Activated CD8-positive, alpha-beta memory T cell treated with anti-CD3 and anti-CD28 coated beads for 48 hours (primary cell): ENCODE measurements at places on chromosomes 11 and 22.

DNA sequence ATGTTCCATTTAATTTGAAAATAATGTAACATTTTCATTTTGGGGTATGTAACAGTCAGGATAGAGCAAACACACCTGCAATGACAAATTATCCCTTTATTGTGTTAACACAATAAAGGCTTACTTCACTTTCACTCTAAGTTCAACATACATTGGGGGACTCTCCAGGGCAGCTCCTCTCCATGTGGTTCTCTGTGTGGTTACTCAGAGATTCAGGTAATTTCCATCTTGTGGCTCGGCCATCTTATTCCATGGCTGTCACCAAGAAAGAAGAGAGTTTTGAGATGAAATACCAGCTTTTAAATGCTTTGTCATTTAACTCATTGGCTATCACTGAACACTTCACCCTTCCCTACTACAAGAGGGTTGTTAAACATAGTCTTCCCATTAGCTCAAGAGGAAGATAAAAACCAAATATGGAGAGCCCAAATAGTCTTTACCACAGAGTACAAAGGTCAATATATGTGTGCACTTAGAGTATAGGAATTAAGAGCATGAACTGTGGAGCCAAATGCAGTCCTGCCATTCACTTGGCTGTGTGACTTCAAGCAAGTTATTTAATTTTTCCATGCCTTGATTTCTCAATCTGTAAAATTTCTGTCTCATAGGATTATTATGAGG, 10.6 kb upstream of the TPH1 start:
- no peak for DNase-seq

DNA sequence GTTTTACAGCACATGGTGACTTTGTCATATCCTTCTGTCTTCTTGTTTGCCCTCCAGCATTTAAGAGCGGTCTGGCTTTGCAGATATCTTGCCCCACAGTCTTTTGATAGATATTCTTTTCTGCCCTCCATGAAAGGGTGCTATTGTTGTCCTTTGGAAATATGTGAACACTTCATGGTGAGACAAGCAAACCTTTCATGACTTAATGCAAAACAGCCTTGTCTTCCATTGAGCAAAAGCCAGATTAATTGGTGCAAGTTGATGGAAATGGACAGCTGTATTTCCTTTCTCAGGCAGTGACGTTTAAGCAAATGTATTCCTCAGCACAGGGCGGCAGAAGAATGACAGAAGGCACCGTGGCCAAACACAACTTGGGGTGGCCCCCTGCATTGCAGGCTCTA, 4.4 kb downstream of the DCPS start:
- no peak for DNase-seq

DNA sequence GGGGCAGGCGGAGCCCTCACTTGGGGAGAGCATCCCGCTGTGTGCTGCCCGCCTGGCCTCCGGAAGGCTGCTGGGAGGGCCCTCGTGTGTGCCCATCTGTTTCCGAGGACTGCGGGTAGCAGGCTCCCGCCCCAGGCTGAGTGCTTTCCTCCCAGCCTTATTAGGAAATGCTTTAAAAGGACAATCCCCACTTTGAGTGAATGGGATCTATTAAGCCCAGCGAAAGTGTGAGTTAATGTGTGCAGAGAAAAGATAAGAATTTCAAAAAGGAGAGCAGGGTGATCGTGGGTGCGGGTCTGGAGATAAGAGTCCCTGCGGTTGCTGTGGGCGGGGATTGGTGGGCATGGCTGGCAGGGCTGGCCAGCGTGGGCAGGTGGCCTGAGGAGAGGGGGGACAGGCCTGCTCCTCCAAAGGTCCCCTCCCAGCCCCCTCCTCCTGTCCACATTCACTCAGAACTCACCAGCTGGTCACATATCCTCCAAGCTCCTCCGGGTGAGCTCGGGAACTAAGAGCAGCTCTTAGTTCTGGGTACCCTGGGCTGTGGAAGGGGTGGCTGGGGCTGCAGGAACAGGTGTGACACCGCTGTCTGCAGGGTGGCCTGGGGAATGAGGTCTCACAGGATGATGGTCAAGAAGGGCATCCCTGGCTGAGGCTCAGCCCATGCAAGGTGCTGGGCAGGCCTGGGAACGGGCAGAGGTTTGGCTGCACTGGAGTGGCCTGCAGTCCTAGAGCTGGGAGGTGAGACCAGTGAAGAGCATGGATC, 1260.3 kb downstream of the BRD1 start:
- DNase-seq: no peak

DNA sequence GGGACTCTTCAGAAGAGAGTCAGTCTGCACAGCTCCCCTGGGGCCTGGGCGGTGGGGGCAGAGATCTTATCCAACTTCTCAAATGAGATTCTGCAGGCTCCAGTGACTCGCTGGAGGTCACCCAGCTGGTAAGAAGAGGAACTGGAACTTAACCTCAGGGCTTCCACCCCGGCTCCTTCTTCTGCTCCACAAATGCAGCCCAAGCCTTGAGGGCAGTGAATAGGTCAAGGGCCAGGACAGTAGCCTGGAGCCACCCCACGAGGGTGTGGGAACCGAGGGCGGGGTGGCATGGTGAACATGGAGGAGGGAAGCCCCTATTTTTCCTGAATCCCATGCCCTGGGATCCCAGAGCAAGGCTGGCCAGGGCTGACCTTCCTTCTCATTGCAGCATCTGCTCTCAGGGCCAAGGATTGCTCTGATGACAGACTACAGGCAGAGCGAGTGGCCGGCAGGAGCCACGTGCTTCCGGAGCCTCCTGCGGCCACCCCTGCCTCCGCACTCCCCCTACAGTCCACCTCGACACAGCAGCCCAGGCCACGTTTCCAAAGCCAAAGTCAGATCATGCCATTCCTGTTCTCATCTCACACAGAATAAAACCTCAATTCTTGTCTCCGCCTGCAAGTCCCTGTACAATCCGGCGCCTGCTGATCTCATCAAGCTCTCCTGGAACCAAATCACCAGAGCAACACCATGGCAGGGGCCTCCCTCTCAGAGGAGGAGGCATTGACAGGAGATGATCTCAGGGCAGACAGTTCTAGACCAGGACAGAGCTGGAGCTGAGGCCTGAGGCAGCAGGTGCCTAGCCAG, 21.1 kb upstream of the UPK3A start:
- DNase-seq: no peak

- no peak for DNase-seq
These were observed 255.5 kb upstream of the C11orf87 start for GRCh38 chr11:109166441-109166840.

- no peak for DNase-seq
These were observed 34.6 kb upstream of the GNAZ start for GRCh38 chr22:23035557-23036277.

- DNase-seq: no peak
These were observed 21.6 kb upstream of the BBOX1 start for GRCh38 chr11:27018902-27019529.

DNA sequence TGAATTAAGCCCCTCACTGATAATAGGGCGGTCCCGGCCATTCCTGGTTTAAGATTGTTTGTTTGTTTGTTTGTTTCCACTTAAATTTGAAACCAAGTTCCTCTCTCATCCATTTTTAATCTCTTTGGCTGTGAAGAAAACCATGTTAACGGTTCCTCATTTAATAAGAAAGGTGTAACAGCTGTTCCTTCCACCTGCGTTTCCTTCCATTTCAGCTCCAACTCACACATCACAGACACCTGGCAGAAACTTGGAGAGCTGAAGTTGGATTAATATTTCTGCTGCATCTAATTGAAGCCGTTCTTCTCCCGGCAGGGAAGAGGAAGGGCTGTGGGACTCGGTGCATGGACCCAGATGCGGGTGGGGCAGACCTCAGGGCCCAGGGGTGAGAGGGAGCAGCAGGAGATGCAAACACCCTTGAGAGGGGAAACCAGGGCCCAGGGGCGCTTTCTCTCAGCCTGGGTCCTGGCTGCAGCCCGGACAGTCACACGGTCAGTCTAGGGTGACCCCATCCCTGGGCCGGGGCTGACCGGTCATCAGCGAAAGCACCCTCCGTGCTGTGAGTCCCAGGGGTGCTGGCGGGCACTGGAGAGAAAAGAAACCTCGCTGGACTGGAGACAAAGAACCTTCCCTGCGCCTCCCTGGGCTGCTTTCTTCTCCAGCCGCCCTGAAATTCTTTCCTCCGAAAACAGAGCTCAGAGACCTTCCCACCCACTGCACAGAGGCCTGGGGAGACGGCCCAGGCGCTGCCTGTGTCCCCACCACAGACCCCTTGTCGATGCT, 242.0 kb downstream of the BRD1 start:
- DNase-seq: no peak

DNA sequence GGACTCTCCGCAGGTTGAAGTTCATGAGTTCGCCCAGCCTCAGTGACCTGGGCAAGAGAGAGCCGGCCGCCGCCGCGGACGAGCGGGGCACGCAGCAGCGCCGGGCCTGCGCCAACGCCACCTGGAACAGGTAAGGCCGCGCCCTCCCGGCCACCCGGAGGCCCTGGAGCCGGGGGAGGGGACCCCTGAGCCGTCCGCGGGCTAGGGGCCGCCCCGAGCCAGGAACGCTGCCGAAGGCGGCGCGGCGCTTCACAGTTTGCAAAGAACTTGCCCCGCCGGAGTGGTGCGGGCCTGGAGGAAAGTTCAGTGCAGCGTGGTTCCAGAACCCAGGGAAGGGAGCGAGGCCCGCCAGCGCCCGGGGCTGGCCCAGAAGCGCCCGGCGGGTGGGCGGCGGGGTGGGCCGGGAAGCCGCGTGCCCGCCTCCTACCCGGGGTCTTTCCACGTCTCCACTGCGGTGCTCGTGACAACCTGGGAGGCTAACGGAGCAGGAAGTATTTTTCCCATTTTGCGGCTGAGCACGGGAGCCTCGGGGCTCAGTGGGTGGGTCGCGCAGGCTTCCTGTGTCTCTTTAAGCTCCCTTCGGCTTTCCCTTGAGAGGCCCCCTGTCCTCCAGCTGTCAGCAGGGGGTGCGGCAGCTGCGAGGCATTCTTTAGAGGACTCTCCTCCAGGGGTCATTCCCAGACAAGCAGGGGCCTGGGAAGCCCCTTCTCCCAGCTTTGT, 635 bp downstream of the PRR5 start:
- no peak for DNase-seq

DNA sequence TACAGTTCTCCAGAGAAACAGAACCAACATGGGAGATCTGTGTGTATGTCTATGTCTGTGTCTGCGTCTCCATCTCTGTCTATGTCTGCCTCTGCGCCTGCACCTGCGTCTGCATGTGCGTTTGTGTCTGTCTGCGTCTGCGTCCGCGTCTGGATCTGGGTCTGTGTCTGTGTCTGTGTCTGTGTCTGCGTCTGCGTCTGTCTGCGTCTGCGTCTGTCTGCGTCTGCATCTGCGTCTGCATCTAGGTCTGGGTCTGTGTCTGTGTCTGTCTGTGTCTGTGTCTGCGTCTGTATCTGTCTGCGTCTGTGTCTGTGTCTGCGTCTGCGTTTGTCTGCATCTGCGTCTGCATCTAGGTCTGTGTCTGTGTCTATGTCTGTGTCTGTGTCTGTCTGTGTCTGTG, 88.4 kb upstream of the SLC22A12 start:
- DNase-seq: no peak
